ENCODE measurements at places on chromosomes 3 and 15.

- DNase-seq: peak; percentile 83
Measured at GRCh38 chr3:39106851-39107387, 508 bp downstream of the GORASP1 start.

GRCh38 chr3:30539772-30540171, 66.6 kb upstream of the TGFBR2 start:
- peak; percentile 82 for DNase-seq

- peak; percentile 72 for DNase-seq
Measured at GRCh38 chr3:171108066-171108465, 81.5 kb upstream of the SLC2A2 start.

DNA sequence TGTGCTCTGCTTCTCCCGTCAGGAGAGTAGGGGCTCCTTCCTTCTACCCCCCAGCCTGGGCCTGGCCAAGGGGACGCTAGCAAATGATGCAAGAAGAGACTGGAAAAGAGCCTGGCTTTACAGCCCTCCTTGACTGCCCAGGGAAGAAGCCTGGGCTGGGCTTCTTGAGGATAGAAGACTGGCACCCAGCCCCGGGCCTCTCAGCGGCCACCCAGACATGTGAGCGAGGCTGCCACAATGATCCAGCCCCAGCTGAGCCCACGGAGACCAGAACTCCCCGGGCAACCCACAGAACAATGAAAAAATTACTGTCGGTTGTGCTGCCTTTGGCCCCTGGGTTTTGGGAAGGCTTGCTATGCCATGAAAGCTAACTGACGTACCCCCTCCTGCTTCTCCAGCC, 100.6 kb upstream of the PRR20G start:
- no peak for DNase-seq

GRCh38 chr3:120369037-120369467, 19.9 kb upstream of the LRRC58 start:
- no peak for DNase-seq

- no peak for DNase-seq
Measured at GRCh38 chr3:13577181-13578121, 28.5 kb downstream of the FBLN2 start.

GRCh38 chr3:136414476-136414875, 164.3 kb downstream of the PCCB start:
- peak; percentile 37 for DNase-seq

GRCh38 chr3:186067360-186068242, 41.3 kb downstream of the ETV5 start:
- no peak for DNase-seq

DNA sequence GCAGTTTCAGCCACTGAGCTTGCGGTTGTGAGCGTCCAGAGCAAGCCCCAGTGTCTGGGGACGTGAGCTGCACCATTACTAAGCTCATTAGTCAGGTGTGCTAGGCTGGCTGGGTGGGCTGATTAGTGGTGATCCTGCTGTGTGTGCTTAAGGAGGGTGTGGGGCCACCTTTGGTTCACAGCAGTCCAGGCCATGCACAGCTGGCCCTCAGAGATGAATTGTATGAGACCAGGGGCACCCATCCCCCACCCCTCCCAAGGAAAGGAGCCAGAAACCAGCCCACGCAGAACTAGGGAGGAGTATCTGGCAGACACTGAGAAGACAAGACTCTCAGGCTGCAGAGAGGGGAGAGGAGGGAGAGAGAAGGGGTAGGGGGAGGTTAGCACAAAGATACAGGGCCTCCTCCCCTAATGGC, 3.8 kb downstream of the TYRO3 start:
- no peak for DNase-seq

DNA sequence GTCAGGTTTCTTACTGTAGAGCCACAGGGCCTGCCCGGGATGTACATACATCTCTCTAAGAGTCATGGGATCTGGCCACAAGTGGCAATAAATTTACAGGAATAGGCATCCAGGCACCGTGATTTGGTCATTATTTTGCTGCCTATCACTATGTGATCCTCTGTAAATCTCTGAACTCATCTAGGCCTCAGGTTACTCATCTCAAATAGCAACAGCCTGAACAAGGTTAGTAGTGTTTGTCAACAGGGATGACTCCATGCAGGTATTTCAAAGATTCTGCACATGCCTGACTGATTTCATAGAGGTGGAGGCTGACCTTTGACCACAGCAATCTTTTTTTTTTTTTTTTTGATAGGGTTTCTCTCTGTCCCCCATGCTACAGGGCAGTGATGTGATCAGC, 88.8 kb upstream of the TBL1XR1 start:
- no peak for DNase-seq

GRCh38 chr3:16866571-16866970, 18.2 kb upstream of the PLCL2 start:
- peak; percentile 69 for DNase-seq

- DNase-seq: no peak
Measured at GRCh38 chr15:100769043-100769974, 110.3 kb upstream of the ALDH1A3 start.

DNA sequence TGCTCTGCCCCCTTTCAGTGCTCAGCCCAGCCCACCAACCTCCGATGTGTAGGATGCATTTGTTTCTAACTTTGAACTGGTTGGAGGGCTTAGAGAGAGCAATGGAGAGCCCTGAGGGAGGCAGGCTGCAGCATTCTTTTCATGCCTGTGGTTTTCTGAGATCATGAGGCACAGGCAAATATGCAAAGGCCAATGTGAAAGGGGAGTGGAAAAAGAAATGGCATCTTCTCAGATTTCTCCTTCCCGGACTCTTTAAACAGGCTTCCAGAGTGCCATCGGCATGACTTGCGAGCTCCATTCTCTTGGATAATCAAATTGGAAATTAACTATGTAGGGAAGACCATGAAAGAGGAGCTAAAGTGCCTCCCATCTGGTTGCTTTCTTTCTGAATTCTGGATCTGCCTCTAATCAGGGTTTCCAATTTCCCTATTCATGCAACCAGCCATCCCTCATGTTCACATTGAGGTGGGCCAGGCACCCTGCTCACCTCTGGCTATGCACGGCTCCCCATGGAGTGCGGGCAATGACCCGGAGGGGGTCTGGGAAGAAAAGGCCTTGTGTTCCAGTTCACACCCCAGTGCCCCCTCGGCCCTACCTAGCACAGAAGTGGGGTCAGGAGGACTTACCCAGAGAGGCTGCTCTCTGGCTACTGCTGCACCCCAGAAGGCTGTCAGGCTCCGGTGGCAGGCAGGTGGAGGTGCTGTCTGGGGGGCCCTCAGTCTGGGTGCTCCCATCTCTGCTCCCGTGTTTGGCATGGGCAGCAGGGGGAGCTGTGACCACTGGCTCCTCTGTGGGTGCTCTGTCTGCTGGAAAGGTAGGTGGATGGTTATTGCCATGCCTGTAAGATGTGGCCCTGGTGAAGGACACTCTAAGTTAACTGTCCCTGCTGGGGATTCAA, 16.1 kb downstream of the AMOTL2 start:
- DNase-seq: peak; percentile 93

- no peak for DNase-seq
Measured at GRCh38 chr3:20543535-20544226, 357.7 kb upstream of the SGO1 start.

DNA sequence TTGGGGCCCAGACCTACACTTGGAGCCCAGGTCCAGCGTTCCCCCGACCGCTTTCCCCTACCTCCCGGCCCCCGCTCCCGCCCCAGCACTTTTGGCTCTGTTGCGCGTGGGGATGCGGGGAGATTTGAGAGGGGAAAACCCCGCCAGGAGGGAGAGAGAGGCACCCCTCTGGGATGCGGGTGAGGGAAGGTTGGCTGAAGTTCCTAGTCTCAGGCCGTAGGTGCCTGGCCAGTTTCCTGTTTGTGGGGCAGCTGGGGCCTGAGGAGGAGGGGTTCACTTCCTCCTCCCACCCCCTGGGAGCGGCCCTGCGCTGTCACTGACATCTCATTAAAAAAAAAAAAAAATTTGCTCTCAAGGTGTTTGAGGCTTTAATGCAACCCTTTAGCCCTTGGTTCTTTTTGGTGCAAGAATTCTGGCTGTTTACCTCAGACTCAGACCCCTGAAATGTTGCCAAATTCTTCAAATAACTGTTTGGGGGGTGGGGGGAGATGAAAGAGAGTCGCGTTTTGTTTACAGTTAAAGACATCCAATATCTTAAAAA, 2.6 kb downstream of the FAM43A start:
- peak; percentile 30 for DNase-seq

GRCh38 chr3:98801043-98801747, 38.1 kb downstream of the ST3GAL6 start:
- DNase-seq: no peak

GRCh38 chr15:55846116-55846707, 103.3 kb upstream of the PRTG start:
- DNase-seq: peak; percentile 63

DNA sequence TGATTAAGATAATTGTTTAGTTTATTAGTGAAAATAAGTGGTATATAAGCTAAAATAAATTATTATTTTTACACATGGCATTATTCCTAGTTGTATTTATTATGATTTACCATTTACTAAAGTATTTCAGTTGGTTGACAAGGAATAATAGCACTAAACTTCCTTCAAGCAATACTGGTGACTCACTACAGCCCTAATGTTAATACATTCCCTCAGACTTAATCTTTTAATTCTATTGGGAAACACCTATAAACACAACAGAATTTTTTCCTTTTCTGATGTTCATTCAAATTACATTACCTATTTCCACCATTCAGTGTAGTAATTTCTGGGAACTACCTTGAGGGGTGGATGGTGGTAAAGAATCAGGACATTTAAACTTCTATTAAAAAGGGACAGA, 264.0 kb downstream of the TIGIT start:
- DNase-seq: peak; percentile 68

- DNase-seq: no peak
Measured at GRCh38 chr15:78351539-78351938, 11.4 kb downstream of the CRABP1 start.

GRCh38 chr15:51046799-51047449, 47.8 kb downstream of the TNFAIP8L3 start:
- DNase-seq: peak; percentile 12

- DNase-seq: no peak
Measured at GRCh38 chr3:144491333-144491732, 519.7 kb downstream of the DIPK2A start.

GRCh38 chr15:74712311-74712710, 13.0 kb downstream of the CYP1A1 start:
- no peak for DNase-seq

DNA sequence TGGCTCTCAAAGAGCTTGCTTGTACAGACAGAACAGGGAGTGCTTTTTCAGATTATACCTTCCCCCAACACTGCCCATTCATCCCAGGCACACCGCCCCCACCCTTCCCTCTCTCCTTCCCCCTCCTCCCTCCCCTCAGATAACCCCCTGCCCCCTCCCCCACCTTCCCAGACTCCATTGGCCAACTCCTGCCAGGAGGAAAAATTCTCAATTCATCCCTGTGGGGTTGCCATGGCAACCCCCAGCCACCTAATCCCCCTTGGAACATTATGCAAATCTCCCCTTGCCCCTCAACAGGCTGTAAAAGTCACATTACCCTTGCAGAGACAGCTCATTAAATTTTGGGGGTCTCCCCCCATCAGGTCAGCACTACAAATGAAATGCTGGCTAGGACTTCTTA, 14.3 kb downstream of the TLE3 start:
- no peak for DNase-seq

DNA sequence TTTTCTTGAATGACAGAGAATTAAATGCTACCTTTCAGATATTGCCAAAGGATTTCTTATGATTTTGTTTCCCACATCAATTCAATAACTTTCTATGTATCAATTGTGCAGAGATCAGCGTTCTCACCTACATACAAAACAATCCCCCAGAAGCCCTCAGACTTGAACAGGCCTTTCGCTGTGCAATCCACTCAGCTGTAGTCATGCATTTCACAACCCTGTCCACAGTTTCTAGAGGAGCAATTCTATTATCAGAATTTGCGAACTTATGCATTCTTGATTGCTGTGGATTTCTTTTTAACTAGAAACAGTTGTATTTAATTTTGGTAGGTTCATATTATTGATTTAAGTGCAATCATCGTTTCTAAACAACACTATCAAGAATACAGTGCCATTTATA, 13.7 kb upstream of the ALCAM start:
- no peak for DNase-seq

DNA sequence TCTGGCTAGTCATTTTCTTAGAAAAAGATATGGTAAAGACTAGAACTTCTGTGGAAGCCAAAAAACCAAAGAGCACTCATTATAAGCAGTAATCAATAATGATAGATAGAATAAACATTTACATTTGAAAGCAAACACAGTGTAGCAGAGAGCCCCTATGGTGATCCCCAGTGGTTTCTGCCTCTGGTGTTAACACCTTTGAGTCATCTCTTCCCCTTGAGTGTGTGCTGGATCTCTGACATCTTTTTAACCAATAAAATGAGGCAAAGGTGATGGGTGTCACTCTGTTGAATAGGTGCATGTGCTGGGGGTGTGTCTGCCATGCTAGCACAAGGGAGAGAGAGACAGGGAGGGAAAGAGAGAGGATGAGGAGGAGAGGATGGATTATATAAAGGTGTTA, 121.6 kb downstream of the TFG start:
- DNase-seq: no peak

GRCh38 chr3:71489315-71489761, 94.2 kb downstream of the FOXP1 start:
- DNase-seq: no peak

DNA sequence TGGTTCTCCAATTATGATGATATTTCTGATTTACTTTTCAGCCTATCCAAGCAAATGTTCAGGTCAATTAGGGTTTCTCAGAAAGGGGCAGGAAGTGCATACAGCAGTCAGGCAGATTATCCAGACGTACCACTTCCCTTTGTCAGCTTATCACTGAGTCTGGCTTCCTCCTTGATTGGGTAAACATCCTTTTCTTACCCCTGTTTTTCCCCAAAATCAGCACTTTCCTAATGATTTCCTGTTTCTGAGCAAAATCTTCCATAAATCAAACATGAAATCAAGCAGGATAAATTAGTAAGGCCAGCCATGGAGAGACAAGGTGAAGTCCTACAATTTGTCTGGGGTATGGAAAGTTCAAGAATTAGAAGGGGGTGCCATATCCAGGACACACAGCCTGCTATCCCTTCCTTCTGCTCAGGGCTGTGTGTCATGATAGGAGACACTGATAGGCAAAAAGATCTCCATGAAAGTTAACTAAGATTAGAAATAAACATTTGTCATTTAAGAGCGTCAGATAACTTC, 29.0 kb downstream of the ADIPOQ start:
- DNase-seq: no peak

DNA sequence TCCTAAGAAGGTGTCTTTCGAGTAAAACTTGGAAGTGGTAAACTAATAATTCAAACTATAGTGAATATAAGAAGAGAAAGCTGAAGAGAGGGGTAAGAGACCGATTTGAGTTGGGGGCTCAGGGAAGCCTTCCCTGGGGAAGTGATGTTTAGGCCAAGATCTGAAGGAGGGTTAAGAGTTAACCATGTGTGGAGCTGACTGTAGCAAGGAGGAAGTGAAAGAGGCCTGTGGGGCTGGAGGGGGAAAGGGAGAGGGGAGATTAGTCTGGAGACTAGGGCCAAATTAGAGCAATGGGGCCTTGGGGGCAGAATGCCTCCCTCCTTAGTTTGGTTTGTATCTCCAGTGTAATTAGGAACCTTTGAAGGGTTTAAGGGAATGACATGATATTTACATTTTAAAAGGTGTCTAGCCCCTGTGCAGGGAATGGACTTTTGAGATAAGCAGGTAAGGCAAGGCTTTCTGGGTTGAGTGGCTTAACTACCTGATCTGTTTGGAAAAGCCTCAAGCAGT, 2.2 kb downstream of the ZNF592 start:
- DNase-seq: no peak

All from GM23248 (cell line).